MCF 10A (cell line): ENCODE measurements at places on chromosomes 6 and 20. TPM values are rescaled to one million over a fixed set of nuclear protein-coding genes. Genes with fewer than 3 reads are reported as not detected.
A peak's percentile ranks its signal among the peaks of the same experiment; 100 is the strongest.

DNA sequence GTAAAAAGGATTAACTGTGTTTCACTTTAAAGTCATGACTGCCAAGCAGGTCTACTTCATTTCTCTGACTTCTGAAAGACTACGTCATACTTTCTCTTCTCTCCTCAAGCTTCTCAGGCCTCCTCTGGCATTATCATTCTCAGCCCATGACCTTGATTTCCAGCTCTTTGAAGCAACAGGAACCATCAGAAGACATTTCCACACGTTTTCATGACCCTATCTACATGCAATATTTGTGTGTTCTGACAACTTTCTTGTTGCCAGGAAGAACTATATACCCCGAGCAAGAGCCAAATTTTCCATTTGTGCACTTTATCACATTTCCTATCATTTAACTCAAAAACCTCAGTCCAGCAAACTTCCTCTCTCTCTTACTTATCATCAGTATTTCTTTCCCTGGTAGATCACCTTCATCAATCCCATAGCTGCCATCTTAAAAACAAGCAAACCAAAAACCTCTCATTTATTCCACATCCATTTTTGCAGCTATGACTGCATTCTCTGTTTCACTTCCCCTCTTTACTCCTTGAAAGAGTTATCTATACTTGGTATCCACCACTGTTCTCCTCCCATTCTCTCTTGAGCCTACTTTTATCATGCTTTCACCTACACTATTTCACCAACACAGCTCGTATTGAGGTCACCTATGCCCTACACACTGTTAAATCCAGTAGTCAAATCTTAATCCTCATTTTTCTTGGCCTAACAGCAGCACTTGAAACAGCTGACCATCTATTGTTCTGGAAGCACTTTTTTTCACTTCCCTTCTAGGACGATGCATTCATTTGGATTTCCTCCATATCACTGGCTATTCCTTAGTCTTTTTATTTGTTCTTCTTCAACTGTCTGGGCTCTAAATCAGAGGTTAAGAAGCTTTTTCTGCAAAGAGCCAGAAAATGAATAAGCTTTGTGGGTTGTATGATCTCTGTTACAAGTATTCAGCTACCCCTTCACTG lies 47.1 kb downstream of the STX7 start:
- no peaks in the 10 kb centered on the region for H3K27me3 ChIP-seq
- H3K4me3 ChIP-seq = no peak overlapping the region

DNA sequence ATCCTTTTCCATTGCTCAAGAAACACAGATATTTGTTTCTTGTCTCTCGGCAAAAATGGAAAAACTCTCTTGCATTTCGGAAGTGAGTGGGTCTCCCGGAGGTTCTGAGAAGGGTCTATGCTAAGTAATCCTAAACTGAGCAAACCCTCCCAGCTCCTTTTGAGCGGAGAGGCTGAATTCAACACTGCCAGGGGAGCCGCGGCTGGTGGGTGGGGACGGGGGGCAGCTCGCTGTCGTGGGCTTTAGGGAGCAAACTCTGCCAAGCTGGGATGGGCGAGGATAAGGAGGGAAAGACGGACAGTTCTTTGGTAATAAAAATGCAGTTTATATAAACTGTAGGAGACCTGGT lies 211.4 kb downstream of the FOXC1 start:
- no peaks in the 10 kb centered on the region for H3K36me3 ChIP-seq
- H3K4me3 ChIP-seq = no peak overlapping the region
- no peaks in the 10 kb centered on the region for H3K27me3 ChIP-seq
- H3K4me1 ChIP-seq = peaks cover 5% of the 10 kb centered on the region

GRCh38 chr6:71031912-71032311 lies 75.1 kb upstream of the B3GAT2 start:
- DNase-seq = no peak
- no peak overlapping the region for H3K4me3 ChIP-seq
- no peaks in the 10 kb centered on the region for H3K36me3 ChIP-seq
- no peaks in the 10 kb centered on the region for H3K27me3 ChIP-seq
- H3K4me1 ChIP-seq = no peaks in the 10 kb centered on the region

DNA sequence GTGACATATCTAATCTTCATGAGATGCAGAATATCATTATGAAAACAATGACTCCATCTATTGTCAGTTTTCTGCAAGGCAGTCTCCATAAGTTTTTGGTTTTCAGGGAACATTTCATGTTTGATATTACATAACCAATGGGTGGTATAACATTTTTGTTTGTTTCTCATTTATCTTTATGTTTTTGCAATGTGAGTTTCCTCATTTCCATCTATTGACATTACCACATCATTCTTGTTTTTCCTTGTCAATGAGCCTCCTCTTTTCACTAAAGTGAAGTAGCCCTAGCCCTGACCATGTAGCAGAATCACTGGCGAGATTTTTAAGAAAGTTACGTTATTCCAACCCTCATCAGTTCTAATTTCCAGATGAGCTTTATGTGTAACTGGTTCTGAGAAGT lies 4.4 kb downstream of the EFHC1 start:
- H3K4me1 ChIP-seq = peaks cover 13% of the 10 kb centered on the region
- DNase-seq = no peak
- no peak overlapping the region for H3K4me3 ChIP-seq
- no peaks in the 10 kb centered on the region for H3K27me3 ChIP-seq
- H3K36me3 ChIP-seq = peaks cover 10% of the 10 kb centered on the region
- no peak overlapping the region for H3K27ac ChIP-seq

The PDE7B gene
- 0.42 and 1.4 TPM in 2 replicates for total RNA-seq

The HDDC2 gene
- total RNA-seq = 141 and 167 TPM in 2 replicates

The BCAS1 gene
- not detected in 2 replicates for total RNA-seq

- peaks cover 22% of the 10 kb centered on the region for H3K4me1 ChIP-seq
- H3K27me3 ChIP-seq = no peaks in the 10 kb centered on the region
- H3K4me3 ChIP-seq = peak overlapping the region; percentile 14
- DNase-seq = peak; percentile 73
These were observed 237.5 kb upstream of the TAB2 start for GRCh38 chr6:149079911-149080491.

The BMP7 gene
- total RNA-seq = not detected in 2 replicates

DNA sequence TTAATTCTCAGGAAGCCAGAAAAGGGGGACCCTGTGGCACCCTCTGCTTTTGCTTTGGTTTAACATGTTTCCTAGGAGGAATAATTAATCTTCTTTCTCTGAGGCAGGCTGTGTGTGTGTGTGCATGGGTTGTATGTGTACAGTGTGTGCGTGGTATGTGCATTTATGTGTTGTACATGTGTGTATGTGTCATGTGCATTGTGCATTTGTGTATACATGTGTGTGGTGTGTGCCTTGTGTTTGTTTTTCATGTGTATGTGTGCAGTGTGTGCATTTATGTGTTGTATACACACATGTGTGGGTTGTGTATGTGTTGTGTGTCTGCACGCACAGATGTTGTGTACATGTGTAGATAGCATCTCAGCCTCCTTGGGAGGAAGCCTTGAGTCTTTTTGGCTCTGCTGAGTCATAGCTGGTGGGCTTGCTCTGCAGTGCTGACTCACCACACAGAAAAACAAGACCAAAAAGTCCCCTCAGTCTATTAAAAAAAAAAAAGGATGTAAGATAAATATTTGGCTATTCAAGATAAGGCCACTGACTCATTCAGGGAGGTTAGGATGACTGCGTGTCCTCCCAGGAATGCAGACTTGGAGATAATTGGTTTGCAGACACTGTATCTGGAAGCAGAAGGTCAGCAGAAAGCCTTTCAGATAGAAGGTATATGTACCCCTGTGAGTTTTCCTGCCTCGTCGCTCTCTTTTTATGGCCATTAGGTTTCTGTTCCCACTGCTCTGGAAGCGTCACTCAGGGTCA lies 58.6 kb downstream of the SYNJ2 start:
- H3K27me3 ChIP-seq = no peaks in the 10 kb centered on the region
- peak overlapping the region; percentile 69 for H3K27ac ChIP-seq
- peaks cover 38% of the 10 kb centered on the region for H3K4me1 ChIP-seq
- peaks cover 7% of the 10 kb centered on the region for H3K36me3 ChIP-seq
- H3K4me3 ChIP-seq = no peak overlapping the region

DNA sequence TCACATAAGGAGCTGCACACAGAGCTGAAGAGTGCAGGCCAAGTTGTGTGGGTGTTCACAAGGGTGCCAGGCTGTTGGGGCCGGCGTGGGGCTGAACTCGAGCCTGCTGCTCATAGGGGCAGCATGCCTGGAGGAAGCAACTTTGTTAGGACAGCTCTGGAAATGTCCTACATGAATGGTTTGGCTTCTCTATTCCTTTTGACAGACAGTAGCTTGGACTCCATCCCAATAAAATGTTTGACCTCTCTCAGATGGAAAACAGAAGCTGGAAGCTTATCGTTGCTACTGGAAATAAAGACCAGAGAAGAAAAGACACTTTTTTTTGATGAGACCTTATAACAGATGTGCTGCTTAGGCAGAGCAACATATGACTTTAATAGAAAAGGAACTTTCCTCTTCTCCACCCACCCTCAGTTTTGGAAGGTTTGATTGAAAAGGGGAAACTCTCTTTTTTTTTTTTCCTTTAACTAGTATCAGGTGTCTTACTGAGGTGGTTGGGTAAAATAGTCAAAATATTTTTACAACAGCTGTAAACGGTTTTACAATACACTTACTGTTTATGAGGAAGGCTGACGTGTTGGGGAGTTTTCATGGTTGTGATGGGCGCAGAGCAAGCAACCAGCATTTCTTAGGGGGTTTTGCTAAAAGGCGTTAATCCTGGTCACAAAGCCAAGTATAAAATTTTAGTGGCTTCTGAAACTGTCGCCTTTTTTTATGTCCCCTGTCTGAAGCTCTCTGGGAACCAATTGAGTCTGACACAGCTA lies 80.7 kb upstream of the EEF1E1 start:
- DNase-seq = no peak
- H3K4me3 ChIP-seq = no peak overlapping the region
- no peaks in the 10 kb centered on the region for H3K36me3 ChIP-seq
- no peak overlapping the region for H3K27ac ChIP-seq
- H3K4me1 ChIP-seq = peaks cover 11% of the 10 kb centered on the region

DNA sequence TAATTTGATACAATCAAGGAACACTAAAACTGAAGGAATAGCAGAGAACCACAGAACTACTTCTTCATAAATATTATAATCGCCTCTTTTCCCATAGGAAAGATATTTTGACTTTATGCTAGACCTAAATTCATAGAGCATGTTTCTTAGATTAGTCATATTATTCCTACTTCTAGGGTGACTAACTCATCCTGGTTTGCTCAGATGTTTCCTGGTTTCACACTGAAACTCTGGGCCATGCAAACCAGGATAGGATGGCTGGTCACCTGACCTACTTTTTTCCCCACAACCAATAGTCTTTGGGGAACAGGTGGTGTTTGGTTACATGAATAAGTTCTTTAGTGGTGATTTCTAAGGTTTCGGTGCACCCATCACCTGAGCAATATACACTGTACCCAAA lies 42.8 kb downstream of the MMS22L start:
- H3K27me3 ChIP-seq = no peaks in the 10 kb centered on the region
- H3K4me3 ChIP-seq = no peak overlapping the region
- H3K27ac ChIP-seq = no peak overlapping the region
- peak; percentile 43 for DNase-seq
- H3K36me3 ChIP-seq = peaks cover 11% of the 10 kb centered on the region
- H3K4me1 ChIP-seq = no peaks in the 10 kb centered on the region

DNA sequence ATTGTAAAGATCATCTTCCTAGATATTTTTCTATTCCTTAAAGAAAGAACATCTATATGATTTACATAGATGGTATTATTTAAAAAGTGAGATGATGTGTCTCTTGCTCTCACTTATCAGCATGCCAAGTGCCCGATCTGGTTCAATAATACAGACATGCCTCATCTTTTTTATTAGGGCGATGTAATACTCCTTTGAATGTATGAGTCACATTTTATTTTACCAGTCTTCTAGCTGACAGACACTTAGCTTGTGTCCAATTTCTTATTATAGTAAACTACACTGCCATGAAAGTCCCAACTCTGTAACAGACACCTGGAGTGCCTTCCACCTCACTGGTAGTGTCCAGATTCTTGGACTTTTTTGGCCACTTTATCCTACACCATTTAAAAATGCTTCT lies 586.6 kb upstream of the BTBD3 start:
- no peaks in the 10 kb centered on the region for H3K27me3 ChIP-seq
- H3K4me3 ChIP-seq = no peak overlapping the region
- no peak for DNase-seq

DNA sequence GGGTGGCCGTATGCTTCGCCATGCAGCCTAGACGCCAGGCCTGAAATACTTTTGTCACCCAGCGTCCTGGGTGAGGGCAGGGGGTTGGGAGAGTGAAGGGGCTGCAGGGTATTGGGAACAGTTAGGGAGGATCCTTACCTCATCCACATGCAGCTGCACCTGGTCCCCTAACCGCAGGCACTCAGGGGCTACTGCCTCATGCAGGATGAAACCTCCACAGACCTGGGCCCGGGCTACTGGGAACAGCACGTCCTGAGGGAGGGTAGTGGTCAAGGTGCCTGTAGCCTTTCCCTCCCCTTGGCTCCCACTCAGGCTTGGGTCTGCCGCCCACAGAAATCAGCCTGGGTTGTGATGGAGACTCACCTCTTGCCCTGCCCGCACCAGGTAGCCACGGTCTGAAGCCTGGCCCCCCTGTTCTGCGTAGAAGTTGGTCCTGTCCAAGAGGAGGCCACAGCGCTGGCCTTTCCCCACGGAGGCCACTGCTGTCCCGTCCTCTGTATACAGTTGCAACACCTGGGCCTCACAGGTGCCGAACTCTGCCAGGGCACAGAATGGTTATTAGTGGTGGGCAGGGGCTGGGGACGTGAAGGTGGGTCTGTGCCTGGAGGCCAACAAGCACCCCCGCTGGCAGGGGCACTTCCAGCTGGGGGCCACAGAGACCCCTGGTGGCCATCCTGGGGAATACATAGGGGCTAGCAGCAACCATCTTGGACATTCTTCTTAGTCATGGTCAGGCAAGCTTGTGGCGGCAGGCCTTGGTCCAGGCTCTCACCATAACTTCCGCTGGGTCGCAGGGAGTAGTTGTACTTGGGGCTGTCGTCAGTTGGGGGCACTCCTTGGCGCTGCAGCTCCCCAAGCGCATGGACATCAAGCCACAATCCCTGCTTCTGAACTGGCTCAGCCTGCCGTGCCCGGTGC lies 8.6 kb downstream of the AARS2 start:
- no peaks in the 10 kb centered on the region for H3K27me3 ChIP-seq
- peaks cover 9% of the 10 kb centered on the region for H3K4me1 ChIP-seq
- H3K36me3 ChIP-seq = peaks cover 51% of the 10 kb centered on the region
- H3K27ac ChIP-seq = no peak overlapping the region
- no peak overlapping the region for H3K4me3 ChIP-seq
- DNase-seq = peak; percentile 26

The CD164 gene
- total RNA-seq = 156 and 172 TPM in 2 replicates
